PC-9 (cell line): ENCODE measurements at places on chromosomes 2 and 18. TPM values are rescaled to one million over a fixed set of nuclear protein-coding genes. Genes with fewer than 3 reads are reported as not detected.

Gene POTEI
- not detected in 2 replicates for total RNA-seq

Gene MERTK
- total RNA-seq: 1.6 and 3.4 TPM in 2 replicates

Gene TTC21B
- 6.3 and 9.8 TPM in 2 replicates for total RNA-seq

Gene SMAD7
- 5.0 and 5.8 TPM in 2 replicates for total RNA-seq

Gene COL4A4
- 5.6 and 6.0 TPM in 2 replicates for total RNA-seq

Gene SCLY
- total RNA-seq: 33.9 and 40.0 TPM in 2 replicates

Gene SLC4A5
- total RNA-seq: 1.2 TPM in 1 of 2 replicates, not detected in the other

Gene RPRM
- 2.1 and 2.9 TPM in 2 replicates for total RNA-seq

Gene BOLL
- not detected in 2 replicates for total RNA-seq

Gene G6PC2
- not detected in 2 replicates for total RNA-seq

Gene C2orf72
- 0.13 TPM in 1 of 2 replicates, not detected in the other for total RNA-seq

Gene CFC1
- not detected in 2 replicates for total RNA-seq

Gene KIAA2012
- total RNA-seq: not detected in 2 replicates

Gene POTEC
- total RNA-seq: not detected in 2 replicates

Gene NLRC4
- not detected in 2 replicates for total RNA-seq

Gene ABCG8
- total RNA-seq: not detected in 2 replicates

Gene TNS1
- 5.5 and 6.0 TPM in 2 replicates for total RNA-seq

Gene ZAP70
- not detected in 2 replicates for total RNA-seq

Gene GPR17
- not detected in 2 replicates for total RNA-seq

Gene SLC23A3
- 7.1 and 7.9 TPM in 2 replicates for total RNA-seq

Gene NGEF
- total RNA-seq: 52.2 and 55.3 TPM in 2 replicates

Gene CREG2
- total RNA-seq: 9.0 and 12.3 TPM in 2 replicates

Gene PDIA6
- 127 and 170 TPM in 2 replicates for total RNA-seq

Gene FBXO15
- 2.2 and 3.9 TPM in 2 replicates for total RNA-seq

Gene PJVK
- total RNA-seq: 14.6 and 16.9 TPM in 2 replicates
